ENCODE measurements at places on chromosomes 11 and 22.

GRCh38 chr11:94776351-94777321, 8.5 kb downstream of the AMOTL1 start:
- no peak for DNase-seq

- DNase-seq, result no peak
These were observed 330.5 kb downstream of the TENM4 start for GRCh38 chr11:79110321-79110720.

- DNase-seq, result no peak
These were observed 37.6 kb upstream of the MN1 start for GRCh38 chr22:27839057-27839660.

DNA sequence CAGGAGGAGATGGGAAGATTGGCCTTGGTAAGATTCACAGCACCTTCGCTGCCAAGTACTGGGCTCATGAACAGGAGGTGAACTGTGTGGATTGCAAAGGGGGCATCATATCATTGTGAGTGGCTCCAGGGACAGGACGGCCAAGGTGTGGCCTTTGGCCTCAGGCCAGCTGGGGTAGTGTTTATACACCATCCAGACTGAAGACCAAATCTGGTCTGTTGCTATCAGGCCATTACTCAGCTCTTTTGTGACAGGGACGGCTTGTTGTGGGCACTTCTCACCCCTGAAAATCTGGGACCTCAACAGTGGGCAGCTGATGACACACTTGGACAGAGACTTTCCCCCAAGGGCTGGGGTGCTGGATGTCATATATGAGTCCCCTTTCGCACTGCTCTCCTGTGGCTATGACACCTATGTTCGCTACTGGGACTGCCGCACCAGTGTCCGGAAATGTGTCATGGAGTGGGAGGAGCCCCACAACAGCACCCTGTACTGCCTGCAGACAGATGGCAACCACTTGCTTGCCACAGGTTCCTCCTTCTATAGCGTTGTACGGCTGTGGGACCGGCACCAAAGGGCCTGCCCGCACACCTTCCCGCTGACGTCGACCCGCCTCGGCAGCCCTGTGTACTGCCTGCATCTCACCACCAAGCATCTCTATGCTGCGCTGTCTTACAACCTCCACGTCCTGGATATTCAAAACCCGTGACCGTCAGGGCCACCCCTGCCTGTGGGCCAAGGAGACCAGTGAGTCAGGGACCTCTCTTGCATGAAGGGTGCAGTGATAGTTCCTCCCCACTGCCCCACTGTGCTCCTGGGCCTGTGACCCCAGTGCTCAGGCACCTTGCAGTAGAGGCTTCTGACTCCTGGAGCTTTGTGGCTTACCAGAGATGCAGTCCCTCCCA, 83.6 kb downstream of the BCR start:
- no peak for DNase-seq

GRCh38 chr11:83195143-83195466, 1.6 kb downstream of the ANKRD42 start:
- no peak for DNase-seq

- DNase-seq, result no peak
These were observed 58.5 kb upstream of the PDGFD start for GRCh38 chr11:104222464-104222863.

DNA sequence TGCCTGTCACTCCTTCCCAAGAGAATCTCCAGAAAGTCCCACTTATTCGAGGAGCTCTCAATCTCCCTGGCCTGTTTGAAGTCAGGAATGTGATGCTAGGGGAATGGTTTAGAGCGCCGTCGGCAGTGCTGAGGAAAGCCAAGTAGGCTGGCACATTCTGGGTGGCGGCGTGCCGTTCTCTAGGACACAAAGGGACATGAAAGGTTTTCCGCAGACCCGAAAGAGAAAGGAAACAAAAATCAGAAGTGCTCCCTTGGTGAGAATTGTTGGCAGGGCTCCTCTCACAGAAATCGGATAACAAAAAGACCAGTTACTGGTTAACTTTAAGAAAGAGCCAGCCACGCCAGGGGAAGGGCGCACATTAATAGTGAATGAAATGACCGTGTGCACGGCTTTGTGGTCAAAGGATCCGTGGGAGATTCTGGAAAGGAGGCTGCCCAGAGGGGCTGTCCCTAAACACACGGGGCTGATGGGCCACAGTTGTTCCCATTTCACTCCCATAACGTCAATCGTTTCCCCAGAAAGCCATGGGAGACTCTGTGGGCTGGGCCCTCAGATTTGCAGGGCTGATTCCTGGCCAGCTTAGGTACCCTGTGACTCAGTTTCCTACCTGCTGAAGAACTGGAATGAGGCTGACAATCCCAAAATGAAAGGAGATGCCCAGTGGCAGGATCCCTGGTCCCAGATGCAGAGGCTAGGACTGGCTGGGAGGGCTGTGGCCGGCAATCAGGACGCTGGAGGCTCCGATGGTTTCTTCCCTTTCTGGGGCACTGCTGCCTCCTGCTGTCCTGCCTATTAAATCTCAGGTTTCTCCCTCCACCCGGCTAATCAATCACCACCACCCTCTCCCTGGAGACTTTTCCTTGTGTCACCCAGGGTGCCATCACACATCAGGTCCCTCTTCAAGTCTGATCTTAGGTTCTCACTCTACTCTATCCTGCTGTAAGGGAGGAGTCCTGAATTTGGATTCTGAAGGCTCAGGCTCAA, 82.3 kb downstream of the RCN1 start:
- DNase-seq, result peak; percentile 67

DNA sequence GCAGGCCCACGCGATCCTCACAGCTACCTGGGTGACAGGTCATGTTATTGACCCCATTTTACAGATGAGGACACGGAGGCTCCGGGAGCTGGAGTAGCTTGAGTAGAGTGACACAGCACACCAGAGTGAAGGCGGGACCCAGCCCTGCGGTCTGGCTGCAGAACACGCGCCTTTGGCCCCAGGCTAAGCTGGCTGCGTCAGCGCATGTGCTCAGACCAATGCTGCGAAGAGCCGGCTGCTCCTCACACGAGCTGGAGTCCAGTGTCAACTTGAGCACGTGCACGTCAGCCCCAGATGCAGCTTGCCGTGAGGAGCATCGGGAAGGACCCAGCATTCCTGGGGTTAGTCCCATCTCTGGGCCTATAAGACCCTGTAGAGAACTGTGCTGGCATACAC, 49.9 kb downstream of the SCUBE1 start:
- DNase-seq, result no peak

- DNase-seq, result no peak
These were observed 6.0 kb upstream of the F2 start for GRCh38 chr11:46712874-46713576.

DNA sequence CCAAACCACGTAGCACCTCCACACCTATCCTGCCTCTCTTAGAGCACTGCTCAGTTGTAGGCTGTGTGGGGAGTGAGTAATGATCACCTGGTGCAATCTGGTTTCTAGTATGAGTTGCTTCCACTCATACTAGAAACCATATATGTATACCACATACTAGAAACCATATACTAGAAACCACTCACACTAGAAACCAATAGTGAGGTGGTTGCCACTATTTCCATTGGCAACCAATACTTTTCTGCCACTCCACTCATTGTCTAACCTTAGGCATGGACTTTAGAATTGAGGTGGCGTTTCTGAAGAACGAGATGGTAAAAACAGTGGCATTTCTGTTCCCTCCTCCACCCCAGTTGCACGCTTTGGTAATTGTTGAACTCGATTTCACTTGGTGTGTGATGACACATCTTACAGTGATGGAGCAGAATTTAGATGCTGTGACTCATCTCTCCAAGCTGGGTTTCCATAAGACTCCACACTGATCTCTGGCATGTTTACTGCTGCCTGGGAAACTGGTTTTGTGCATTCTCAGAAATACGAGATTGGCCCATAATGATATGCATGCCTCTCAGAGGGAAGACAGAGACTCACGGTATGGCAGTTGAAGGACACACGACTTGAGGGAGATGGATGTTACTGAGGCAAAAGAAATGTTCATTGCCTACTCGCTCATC, 82.9 kb downstream of the KIRREL3 start:
- no peak for DNase-seq

- no peak for DNase-seq
These were observed 93.7 kb downstream of the MICAL3 start for GRCh38 chr22:17930455-17931313.

DNA sequence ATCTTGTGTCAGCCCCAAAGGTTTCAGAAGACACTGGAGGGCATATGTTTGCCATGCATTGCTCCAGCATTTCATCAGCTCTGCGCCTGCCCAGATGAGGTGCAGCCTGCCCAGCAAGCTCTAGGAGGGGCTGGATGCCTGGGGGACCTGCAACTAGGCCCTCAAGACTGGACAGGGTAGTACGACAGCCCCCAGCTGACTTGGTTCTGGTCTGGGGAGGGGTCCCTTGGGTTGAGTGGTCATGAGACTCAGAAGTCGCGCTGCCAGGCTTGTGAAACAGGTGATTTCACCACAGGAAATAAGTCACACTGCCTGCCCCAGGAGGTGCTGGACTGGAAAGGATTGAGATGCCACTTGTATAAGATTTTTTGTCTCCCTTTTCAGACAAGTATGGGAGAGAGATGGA, 23.4 kb downstream of the TPBGL start:
- no peak for DNase-seq

GRCh38 chr22:36027935-36028645, 534 bp downstream of the RBFOX2 start:
- peak; percentile 22 for DNase-seq

GRCh38 chr11:6438979-6439571, 1.7 kb downstream of the HPX start:
- DNase-seq, result peak; percentile 63

DNA sequence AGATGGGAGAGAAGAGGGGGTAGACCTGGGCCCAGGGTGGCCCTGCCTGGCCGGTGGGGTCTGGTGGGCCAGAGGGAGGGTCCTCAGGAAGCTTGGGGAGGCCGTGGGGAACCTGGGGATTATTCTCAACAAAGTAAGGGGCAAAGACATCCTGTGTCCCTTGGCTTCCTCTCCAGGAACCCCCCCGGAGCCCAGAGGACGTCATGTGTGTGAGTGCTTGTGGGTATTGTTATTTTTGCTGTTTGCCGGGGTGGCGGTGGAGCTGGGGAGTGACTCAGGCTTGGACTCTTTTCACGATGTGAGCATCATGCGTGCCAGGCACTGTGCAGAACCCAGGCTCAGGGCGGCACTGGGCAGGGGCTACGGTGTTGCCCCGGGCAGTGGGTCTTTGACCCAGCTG, 982 bp upstream of the SHANK3 start:
- DNase-seq, result no peak

DNA sequence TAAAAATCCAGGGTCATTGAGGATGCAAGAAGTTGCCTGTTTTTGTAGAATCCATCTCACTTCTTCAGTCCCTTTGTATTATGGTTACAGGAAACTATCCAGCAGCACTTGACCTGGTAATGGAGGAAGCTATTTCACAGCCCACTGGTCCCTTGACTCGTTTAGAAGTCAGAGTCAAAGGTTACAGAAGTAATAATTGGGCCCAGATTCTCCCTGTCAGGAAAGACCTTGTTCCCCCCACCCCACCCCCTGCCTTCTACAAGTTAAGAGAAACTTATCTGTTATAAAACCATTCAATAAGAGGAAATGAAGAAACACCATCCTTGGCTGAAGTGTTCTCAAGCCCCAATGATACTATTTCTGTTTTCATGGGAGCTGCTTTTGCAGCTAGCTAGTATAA, 65.8 kb downstream of the CSTPP1 start:
- no peak for DNase-seq

DNA sequence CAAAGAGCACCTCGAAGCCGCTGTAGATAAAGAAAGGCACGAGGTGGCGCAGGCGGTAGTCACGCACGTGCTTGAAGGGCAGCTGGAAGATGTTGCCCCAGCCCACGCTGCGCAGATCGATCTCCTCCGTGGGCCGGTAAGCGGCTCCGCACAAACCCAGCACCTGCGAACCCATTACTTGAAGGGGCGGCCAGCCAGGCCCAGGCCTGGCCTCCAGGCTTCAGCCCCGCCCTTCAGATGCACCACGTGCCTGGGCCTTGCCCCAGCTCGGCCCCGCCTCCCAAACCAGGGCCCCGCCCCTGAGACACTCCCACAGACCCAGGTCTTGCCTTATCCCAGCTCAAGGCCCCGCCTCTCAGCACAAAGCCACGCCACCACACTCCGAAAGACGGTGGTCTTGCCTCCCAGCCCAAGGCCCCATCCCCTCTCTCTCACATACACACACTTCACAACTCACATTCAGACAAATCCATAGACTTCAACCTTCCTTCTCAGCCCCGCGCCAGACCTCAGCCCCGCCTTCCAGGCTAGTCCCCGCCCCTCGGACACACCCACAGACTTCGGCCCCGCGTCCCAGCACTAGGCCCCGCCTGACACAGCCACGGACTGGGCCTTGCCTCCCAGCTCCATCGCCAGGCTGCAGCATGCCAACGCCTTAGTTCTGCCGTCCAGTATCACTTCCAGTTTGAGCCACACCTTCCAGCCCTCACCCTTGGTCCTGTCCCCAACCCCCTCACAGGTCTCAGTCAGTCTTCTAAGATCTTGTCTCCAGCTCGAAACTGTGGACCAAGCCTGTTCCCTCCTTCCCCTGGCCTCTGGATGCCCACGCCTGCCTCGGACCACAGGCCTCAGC, 7.0 kb downstream of the UNC93B1 start:
- DNase-seq, result peak; percentile 66

- no peak for DNase-seq
These were observed 11.7 kb downstream of the CBLIF start for GRCh38 chr11:59833602-59834001.

DNA sequence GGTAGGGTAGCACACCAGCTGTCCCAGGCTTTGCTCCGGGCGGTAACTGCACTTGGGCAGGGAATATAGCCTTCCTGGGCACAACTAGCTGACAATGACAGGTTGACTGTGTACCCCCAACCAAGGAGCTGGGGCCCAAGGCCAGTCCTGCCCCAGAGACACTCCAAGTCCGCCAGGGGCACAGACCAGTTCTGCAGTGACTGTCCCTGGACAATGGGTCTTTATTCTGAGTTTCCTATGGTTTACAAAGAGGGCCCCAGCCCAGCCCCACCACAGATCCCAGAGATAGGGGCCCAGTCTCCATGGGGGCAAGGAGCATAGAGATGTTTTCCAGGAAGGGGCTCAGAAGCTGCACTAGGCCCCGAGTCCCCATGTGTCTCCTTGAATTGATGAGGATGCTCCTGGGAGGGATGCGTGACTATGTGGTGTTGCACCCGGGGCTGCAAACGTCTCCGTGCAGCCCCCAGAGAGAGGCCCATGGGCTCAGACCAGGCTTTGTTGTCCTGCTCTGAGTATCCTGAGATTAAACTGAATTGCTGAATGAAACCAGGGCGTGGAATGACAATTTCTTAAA, 48.4 kb downstream of the CD6 start:
- no peak for DNase-seq

DNA sequence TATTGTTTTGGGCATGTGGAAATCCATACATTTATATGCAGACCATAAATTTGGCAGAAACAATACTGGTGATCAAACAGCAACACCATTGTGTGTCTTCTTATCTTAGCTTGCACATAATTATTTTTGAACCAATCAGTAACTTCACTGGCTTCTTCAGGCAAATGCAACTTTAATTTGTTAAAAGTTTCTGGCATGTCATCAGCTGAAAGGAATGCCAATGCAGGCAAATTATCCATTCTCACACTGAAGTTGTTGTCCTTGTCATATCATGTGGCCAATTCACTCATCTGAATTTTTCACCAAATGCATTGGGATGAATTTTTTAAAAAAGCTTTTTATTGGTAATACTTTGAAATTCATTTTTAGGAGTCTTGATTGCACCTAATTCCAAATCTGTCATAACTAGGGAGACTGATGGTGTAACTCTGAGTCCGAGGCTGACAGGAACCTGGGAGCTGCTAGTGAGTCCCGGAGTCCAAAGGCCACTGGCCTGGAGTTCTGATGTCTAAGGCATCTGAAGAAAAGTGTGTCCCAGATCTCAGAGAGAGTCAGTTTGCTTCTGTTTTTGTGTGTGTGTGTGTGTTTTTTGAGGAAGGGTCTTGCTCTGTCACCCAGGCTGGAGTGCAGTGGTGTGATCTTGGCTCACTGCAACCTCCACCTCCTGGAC, 17.4 kb upstream of the OR10V1 start:
- no peak for DNase-seq

Measured in WERI-Rb-1 (cell line).